HFF-Myc (cell line): ENCODE measurements at places on chromosomes 7 and 10.

GRCh38 chr7:42186151-42186550 lies 50.9 kb downstream of the GLI3 start:
- DNase-seq = no peak

DNA sequence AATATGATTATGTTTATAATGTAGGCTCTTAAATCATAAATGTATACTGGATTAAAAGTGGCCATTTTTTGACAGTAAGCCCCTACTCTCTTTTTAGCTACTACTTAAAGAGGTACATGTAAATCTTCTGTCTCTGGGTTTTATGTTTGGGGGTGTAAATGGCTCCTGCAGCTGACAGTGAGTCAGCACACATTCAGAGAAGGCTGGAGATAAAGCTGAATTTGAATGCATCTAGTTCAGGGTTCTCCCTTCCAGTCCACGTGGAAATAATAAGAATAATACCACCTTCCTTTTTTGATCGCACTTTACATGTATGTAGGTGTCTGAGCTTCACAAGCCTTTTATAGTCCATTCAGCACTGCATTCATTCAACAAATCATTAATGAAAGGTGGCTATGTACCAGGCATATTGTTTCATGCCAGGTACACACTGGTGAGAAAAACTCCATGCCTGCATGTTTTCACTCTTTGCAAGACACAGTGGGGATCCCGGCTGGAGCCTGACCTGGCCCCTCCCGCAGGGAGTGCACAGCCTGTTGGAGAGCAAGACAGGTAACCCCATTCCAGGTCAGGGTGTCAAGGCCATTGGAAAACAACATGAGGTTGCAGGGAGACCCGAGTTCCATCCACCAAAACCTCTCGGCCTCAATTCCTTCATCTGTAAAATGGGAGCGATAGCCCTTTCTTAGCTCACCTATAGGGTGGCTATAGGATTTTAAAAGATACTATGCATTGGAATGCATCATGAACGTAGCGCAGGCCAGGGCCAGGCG lies 107.5 kb upstream of the ANLN start:
- no peak for DNase-seq

- no peak for DNase-seq
Measured at GRCh38 chr10:121282264-121282663, 316.0 kb downstream of the FGFR2 start.

DNA sequence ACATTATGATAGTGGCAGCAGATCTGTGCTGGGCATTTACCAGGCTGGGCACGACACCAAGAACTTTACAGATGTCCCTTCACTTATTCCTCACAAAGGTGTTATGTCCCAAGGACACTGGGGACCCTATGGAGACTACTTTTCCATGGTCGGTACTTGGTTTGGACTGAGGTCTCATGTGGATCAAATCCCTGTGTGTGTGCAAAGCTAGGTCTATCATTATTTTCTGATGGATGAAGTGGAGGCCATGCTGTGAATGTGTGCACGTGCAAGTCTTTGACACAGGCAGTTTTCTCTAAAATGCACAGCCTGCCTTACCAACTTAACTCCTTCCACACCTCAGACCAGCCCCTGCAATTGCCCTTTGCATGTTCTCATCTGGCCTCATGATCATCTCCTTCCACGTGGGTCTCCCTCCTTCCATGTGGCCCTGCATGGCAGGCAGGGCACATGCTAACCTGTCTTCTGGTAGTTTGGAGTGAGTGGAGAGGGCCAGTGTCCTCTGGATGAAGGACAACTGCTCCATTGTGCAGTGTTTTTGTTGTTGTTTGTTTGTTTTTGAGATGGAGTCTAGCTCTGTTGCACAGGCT lies 16.0 kb upstream of the ZNF273 start:
- no peak for DNase-seq

DNA sequence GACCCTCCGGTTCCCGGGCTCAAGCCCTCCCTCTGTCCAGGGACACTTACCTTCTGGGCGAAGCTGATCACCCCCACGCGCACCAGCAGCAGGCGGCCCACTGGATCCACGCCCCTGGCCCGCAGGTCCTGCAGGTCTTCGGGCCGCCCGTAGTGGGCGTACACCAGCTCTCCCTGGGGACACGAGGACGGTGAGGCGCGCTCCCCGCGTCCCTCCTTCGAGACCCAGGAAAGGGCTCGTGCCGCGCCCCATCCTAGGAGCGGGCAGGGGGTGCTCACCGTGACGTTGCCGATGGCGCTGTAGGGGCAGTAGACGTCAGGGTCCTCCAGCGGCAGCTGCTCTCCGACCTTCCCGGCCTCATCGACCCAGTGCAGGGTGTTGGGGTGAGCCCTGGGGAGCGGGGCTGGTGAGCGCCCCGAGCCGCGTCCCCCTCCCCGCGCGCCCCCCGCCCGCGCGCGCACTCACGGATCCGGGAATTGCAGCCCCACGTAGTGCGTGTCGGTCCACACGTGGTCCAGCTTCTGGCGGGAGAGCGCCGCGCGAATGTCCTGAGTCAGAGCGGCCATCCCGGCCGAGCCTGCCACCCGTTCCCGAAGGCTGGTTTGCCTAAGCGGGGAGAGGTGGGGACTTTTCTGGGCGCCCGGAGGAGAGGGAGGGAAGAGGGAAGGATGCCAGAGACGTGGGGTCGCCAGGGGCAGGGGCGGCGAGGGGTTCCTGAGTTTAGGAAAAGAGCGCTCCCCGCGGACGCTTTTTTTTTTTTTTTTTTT lies 8.2 kb downstream of the TFR2 start:
- DNase-seq = no peak

GRCh38 chr10:91931526-91932190 lies 8.1 kb downstream of the BTAF1 start:
- no peak for DNase-seq

DNA sequence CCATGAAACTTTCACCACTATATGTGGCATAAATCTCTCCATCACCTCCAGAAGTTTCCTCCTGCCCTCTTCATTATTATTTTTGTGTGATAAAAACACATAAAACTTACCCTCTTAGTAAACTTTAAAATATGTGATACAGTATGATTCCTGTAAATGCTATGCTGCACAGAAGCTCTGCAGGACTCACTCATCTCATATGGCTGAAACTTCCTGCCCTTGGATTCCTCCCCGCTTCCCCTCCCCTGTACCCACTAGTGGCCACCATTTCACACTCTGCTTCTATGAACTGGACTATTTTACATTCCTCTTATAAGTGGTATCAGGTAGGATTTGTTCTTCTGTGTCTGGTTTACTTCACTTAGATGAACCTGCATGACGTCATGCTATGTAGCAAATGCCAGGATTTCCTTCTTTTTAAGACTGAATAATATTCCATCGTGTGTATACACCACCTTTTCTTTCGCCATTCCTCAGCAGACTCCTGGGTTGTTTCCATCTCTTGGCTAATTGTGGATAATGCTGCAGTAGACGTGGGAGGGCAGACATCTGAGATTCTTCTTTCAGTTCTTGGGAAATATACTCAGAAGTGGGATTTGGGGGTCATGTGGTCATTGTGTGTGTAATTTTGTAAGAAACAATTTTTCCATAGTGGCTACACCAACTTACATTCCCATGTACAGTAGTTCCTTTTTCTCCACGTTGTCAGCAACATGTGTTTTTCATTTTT lies 335.2 kb downstream of the SDK1 start:
- no peak for DNase-seq

DNA sequence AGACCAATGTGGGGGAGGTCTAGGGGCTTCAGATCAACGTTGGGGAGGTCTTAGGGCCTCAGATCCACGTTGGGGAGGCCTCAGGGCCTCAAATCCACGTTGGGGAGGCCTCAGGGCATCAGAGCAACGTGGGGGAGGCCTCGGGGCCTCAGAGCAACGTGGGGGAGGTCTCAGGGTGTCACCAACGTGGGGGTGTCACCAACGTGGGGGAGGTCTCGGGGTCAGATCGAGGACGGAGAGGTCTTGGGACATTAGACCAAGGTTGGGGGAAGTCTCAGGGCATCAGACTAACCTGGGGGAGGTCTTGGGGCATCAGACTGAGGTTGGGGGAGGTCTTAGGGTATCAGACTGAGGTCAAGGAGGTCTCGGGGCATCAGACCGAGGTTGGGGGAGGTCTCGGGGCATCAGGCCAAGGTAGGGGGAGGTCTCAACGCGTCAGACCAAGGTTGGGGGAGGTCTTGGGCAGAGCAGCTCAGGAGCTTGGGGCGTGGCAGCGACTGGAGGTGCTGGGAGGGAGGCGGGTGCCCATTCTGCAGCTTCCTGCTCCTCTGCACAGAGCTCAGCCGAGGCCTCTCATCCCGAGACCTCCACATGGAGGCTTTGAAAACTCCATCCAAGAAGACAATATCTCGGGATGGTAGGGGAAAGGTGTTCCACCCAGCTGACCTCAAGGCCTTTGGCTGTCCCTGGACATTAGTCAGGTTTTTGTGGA lies 159.8 kb downstream of the WDR37 start:
- no peak for DNase-seq

- no peak for DNase-seq
Measured at GRCh38 chr10:29857843-29858701, 201.3 kb downstream of the JCAD start.

DNA sequence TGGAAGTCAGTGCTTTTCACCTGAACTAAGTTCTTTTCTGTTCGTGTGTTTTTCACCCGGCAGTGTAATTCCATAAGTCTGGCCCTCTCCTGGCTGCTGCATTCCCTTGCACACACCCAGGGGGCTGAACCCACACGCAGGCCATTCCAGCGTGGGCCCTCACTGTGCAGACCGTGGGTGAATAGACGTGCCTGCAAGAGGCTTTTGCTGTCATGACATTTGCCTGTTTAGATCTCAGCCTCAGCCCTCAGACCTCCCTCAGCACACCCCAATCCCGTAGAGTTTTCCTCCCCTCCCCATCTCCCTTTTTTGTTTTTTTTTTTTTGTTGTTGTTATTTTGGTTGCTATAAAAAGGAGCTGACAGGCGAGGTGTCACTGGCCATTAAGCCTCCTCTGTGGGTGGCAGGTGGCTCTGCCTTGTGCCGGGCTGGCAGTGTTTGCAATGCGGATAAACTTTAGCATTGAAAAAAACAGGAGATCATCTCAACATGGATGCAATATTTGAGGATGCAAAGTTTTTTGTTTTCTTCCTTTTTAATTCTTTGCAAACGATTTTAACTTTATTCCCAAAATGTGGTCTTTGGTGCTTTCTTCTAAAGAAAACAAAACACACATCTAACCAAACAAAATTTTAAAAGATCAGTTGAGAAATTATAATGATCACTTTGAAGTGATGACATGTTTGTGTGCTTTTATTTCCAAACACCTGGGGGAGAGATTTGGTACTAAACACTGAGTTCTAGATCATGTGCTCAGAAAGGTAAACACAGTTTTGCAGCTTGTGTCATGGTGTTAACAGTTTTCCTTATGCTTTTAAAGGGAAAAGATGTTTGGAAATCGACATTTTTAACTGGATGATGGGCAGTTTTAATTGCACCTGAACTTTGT lies 58.8 kb downstream of the WDR37 start:
- no peak for DNase-seq

- DNase-seq = no peak
Measured at GRCh38 chr10:3702056-3702546, 82.9 kb downstream of the KLF6 start.

- no peak for DNase-seq
Measured at GRCh38 chr10:114822444-114823076, 980 bp downstream of the FHIP2A start.

DNA sequence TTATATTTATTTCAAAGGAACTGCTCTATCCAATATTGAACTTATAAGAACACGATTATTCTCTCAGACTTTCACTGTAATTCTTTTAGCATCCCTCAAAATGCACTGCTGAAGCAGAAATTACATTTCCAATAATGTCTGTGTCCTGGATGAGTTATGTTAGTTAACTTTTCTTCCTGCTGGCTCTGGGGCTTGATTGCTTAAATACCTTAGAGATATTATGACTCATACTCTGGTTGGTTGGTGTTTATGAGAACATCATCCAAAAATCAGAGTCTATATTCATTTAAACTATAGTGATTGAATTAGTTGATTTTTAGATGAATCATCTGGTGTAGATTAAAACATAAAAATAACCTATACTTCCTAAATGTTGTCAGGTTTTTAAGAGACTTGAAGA lies 246.3 kb upstream of the VWC2 start:
- DNase-seq = no peak

- DNase-seq = no peak
Measured at GRCh38 chr10:79926037-79926436, 22.9 kb downstream of the SFTPD start.
